Activated T-helper 17 cell treated with anti-CD3 and anti-CD28 coated beads, Interleukin-2, amount 50 U/mL, for 72 hours (primary cell): ENCODE measurements at places on chromosomes 16 and 17. TPM values are rescaled to one million over a fixed set of nuclear protein-coding genes. Genes with fewer than 3 reads are reported as not detected.

NME3 gene
- 39.3 TPM for total RNA-seq

- ATAC-seq: no peak
Measured at GRCh38 chr17:36197387-36197703, 787 bp upstream of the CCL3L1 start.

DNA sequence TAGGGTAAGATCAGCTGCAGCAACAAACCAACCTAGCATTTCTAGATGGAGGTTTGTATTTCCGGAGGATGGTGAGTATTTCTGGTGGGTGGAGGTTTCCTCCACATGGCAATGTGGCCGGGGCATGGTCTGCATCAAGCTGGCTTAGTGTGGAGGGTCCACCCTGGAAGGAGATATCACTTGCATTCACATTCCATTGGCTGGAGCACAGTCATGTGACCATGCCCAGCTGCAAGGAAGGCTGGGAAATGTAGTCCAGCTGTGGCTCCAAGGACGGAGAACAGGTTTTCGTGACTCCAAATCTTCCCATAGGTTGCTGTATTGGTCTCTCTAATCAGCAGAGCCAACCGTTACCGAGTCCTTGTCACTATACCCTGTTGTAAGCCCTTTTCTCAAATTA is 68.7 kb downstream of the RAI1 start:
- peak; percentile 18 for ATAC-seq

DNA sequence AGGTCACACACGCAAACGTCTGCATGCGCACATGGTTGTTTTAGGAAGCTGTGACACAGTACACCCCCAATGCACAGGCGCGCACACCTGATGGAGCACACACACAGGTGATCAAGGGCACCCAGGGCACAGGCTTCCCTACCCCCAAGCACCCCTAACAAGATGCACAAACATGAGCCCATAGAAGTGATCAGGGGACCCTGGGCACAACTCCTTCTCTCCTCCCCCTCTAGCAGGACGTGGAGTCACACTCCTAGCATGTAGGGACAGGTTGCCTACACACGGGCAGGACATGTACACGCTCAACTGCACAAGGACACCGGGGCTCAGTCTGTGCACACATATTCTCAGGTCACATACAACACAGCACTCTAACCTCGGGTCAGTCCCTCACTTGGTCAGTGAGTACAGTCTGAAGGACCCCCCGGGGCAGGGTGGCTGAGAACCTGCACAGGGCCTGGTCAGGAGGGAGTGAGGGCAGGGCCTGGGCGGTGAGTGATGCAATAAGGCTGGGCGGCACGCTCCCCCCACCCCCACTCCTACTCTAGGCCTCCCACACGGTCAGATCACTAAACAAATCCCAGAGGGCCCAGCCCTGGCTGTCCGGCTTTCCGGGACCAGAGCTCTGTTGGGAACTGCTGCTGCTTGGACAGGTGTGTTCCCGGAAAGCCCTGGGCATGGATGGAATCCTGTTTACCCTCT is 751 bp upstream of the DOC2B start:
- ATAC-seq: no peak

KCNH4 gene
- 0.99 TPM for total RNA-seq

VWA3A gene
- not detected for total RNA-seq

DNA sequence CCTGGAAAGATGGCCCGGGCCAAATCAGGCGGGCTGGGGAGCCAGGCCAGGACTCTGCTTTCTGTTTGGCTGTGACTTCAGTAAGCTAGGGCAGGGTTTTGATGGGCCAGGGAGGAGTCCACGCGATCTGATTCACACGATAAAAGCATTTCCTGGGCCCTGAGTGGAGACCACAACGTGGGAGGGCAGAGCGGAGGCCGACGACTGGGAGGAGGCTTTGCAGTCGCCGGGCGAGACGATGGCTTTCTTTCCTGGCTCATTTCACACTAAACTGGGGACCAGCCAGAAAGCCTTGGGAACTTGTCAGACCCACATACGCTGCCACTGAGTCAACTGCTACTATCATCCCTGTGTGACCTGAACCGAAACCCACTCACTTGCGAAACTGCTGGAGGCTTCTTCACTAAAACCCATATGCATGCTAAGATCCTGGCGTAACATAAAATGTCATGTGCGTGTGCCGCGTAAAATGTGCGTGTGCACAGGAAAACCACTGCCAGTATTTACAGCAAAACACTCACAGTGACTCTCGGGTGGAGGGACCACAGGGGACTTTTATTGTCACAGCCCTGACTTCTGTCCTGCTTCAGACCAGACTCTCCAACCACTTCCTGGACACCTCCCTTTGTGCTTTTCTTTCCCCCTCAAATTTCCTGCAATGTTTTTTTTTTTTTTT is 14.2 kb upstream of the RHBDF2 start:
- peak; percentile 91 for ATAC-seq

GRCh38 chr17:73757420-73757819 is 113.2 kb upstream of the SDK2 start:
- ATAC-seq: no peak

GRCh38 chr16:55662644-55663031 is 6.8 kb downstream of the SLC6A2 start:
- ATAC-seq: no peak

- no peak for ATAC-seq
Measured at GRCh38 chr17:27522028-27522635, 65.9 kb downstream of the KSR1 start.

LONP2 gene
- 60.6 TPM for total RNA-seq

TBC1D3K gene
- not detected for total RNA-seq

- no peak for ATAC-seq
Measured at GRCh38 chr17:82964851-82965341, 114.5 kb upstream of the METRNL start.

ABCA6 gene
- total RNA-seq: 0.24 TPM

GRCh38 chr16:69057400-69058378 is 47.8 kb upstream of the HAS3 start:
- no peak for ATAC-seq

SKAP1 gene
- total RNA-seq: 71.4 TPM

GRCh38 chr16:55815320-55815719 is 17.6 kb downstream of the CES1 start:
- no peak for ATAC-seq

DNA sequence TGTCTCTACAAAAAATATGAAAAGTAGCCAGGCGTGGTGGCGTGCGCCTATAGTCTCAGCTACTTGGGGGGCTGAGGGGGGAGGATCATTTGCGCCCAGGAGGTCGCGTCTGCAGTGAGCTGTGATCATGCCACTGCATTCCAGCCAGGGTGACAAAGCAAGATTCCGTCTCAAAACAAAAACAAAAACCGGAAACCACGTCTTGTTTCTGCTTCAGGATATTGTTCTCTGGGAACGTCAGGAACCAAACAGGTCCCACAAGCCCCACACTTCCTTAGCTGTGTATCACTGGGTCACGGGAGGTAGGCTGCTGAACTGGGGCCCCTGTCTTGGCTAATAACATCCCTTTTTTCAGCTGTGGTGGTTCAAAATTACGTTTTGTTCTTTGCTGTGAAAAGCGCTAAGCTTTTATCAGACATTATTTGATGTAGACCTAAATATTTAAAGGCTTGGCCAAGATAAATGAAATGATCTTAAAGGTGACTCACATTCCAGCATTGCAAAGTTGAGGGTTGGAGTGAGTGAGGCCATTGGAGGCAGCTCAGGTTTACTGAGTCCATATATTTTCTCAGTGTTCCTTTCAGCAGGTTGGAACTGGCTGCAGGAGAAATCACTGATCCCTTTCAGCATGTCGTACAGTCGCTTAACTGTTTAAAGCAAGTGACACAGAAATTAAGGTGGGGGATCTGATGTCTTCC is 16.4 kb upstream of the SEC14L1 start:
- ATAC-seq: no peak

NEK8 gene
- 4.9 TPM for total RNA-seq

- ATAC-seq: no peak
Measured at GRCh38 chr16:15975172-15975571, 25.8 kb downstream of the ABCC1 start.

KRT25 gene
- not detected for total RNA-seq

GRCh38 chr17:40678902-40679522 is 14.0 kb upstream of the KRT222 start:
- no peak for ATAC-seq

PPY gene
- total RNA-seq: 0.90 TPM

DNA sequence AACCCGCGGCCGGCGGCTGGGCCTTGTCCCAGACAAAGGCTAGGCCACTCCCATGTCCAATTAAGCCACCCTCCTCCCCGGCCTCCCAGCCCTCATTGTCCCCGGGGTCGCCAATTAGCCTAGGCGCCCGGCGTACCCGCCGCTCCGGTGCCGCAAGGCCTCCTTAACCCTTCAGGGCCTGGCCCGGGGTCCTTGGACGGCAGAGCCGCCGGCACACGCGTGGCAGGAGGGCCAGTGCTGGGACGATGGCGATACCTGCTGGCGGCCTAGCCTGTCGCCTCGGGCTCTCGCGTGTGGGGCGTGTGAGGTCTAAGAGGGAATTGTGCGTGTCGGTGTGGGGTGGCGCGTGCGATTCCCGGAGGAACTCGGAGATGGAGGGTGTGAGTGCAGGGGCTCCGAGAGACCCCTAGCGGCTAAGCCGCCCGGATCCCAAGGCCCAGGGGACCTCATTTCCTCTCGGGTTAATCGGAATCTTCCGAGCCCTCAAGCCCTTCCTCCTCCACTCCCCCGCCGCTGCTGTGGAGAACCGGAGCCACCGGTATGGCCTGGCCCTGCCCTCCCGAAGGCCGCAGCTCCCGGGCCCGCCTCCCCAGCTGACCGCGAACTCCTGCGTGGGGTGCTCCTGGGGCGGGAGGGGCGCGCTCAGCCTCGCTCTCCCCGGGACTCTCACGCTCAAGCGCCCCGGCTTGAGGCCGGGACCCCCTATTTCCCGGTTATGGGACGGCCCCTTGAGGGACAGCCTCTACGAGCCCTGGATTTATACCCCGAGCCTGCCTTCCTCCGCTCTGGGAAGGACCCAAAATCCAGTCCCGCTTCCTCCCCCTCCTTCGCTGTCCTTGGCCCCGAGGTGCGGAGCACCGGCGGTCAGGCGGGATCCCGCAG is 11.9 kb downstream of the TBX2 start:
- ATAC-seq: peak; percentile 20
